ENCODE measurements at places on chromosomes 11 and 22.

DNA sequence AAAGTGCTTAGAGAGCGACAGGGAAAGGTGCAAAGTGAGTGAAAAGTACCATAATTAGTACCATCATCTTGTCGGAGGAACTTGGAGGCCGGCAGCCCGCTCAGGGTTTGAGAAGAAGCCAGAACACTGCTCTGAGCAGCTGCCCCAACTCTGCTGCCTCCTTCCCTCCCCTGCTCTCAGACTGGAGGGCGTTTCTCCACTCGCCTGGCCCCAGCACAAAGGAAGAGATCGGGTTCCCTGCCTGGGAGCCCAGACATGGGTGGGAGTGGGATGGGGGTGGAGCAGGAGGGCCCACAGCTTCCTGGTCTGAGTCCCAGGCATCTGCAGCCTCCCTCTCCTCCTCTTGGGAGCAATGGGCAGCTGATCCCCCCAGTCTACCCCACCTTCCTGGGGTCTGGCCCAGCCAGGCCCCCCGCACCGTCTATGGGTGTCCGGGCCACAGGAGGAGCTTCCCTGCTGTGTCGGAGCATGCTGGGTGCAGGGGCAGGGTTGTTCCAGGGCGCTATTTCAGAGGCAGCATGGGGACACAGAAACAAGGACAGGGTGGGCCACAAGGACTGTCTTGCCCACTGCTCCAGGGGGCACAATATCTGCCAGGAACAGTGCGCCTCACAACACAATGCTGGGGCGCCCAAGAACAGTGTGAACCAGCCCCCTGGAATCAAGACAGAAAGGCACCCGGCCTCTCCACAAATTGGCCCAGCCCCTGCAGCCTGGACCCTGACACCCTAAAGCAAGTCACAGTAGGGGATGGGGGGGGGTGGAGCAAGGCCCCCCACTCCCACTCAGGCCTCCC is 4.8 kb downstream of the LIF start:
- no peak for DNase-seq

- no peak for DNase-seq
These were observed 32.2 kb downstream of the PARVA start for GRCh38 chr11:12409621-12410005.

GRCh38 chr11:33987975-33988580 is 63.5 kb upstream of the CAPRIN1 start:
- peak; percentile 30 for DNase-seq

GRCh38 chr22:43901976-43902643 is 10.3 kb upstream of the PNPLA5 start:
- DNase-seq: no peak

DNA sequence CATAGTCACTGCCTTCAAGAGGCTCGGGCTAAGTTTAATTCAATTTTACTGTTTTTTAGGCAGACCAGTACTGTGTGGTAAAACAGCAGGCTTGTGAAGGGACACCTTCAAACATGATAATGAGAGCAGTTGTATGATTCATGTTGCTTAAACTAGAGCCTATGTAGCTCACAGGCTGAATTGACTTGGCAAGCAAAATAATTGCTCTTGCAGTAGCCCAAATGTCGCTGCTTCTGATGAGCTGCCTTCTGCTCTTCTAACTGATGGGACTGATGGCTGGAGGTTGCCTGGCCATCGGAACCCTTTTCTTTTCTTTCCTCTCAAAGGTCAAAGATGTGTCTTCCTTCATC is 137.6 kb downstream of the MAML2 start:
- no peak for DNase-seq

DNA sequence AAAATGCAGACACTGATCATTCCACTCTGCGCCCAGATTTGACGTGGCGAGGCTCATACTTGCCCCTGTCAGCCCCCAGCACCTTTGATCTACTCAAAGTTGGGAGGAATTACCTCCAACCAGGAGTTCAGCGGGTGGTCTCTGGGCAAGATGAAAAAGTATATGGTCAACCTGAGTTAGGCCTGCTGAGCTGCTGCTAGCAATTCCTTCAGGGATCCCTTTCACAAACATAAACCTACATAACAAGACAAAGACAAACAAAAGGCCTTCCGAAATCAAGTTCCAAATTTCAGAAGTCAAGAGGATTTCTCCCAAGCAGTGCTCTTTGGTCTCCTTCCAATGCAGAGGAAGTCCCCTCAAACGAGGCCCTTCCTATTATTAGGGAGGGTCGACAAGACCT is 20.8 kb downstream of the CLDN5 start:
- DNase-seq: no peak

DNA sequence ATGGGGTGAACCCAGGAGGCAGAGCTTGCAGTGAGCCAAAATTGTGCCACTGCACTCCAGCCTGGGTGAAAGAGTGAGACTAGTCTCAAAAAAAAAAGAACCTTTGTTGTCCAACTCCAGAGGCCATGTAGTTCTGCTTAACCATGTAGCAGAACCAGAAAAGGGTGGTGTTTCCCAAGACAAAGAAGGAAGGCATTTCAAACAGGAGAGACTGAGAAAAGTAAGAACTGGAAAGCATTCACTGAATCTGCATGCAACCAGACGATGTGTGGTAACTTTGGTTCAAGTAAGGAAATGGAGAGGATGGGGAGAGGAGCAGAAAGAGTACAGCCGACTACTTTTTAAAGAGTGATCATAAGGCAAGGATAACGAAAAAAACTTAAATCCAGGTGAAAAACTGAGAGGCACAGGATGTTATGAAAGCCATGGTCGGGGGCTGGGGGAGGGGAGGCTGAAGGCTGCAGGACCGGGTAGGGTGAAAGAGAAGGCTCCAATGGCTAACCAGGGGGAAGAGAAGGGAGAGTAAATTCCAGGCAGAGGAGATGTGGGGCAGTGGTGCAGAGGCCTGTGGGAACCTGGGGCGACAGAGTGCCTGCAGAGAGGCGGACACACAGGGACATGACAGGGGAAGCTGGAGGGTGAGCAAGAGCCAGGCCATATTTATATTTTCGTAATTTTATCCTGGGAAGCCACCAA is 48.8 kb downstream of the MAPK1 start:
- no peak for DNase-seq

DNA sequence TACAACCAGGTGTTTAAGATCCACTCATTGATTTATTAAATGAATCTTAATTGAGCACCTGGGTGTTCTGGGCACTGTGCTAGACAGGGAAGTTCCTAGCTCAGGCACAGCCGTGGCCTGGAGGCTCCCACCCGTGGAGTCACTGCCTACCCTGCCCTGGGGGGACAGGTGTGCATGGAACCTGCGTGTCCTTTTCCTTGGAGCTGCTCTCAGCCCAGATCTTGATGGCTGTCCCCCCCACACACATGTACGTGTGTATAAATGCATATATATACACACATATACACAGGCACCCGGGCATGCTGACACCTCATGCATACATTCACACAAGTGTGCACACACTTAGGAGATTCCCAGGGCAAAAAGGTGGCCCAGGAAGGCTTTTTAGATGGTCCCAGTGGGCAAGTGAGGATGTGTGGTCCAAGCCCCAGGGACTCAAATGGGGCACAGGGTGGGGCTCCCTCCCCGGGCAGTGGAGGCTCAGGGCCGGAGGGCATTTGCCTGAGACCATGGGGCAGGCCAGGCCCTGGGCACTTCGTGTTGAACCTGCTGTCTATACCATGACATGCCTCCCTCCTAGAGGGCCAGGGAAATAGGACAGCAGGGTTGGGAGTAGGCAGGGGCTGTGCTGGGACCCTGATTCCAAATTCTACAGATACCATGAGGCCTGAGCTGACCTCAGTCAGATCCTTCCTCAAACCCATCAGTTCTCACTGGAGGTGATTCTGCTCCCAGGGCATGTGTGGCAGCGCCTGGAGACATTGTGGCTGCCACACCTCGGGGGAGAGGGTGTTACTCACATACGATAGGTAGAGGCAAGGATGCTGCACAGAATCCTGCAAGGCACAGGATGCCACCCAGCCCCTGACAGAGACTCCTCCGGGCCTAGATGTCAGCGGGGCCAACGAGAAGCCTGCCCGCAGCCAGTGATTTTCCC is 77.8 kb downstream of the BCR start:
- DNase-seq: no peak

DNA sequence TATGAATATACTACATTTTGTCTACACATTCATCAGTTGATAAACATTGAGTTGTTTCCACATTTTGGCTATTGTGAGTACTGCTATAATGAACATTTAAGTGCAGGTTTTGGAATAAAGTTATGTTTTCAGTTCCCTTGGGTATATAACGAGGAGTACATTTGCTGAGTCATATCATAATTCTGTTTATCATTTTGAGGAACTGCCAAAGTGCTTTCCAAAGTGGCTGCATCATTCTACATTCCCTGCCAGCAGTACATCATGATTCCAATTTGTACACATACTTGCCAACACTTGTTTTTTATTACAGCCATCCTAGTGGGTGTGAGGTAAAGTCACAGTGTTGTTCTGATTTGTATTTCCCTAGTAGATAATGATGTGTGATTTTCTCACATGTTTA is 1458.6 kb upstream of the TENM4 start:
- DNase-seq: no peak

- DNase-seq: no peak
These were observed 28.1 kb upstream of the VPREB1 start for GRCh38 chr22:22216450-22216959.

DNA sequence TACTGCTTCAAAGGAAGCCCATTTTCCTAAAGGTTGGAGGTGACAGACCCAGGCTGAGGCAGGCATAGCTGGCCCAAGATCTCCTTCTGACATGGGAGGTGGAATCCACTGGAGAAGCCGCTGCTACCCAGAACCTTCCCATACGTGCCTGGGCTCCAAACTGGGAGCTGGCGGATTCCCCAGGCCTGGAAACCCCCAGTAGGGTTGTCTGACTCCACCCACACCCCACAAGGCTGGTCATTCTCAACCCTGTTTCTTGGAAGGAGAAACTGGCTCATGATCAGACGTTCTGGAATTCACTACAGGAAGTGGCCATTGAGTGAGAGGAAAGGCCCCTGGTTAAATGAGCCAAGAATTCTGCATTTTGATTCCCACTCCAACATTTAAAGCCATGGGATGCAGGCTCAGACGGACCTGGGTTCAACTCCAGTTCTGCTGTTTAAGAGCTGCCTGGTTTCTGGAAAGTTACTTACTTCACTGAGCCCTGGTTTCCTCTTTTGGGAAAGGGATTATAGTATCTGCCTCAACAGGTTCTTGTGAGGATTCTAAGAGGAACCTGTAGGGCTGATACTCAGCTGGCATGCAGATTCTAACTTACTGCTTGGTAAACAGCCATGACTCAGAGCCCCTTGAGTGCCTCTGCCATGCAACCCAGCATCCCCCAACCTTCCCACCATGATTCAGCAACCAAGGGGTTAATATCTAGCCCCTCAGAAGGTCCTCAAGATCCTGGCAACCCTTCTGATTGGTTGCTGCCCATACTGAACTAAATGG is 19.4 kb upstream of the TSKU start:
- DNase-seq: no peak

- DNase-seq: no peak
These were observed 21.3 kb downstream of the GRIK4 start for GRCh38 chr11:120532832-120533196.

DNA sequence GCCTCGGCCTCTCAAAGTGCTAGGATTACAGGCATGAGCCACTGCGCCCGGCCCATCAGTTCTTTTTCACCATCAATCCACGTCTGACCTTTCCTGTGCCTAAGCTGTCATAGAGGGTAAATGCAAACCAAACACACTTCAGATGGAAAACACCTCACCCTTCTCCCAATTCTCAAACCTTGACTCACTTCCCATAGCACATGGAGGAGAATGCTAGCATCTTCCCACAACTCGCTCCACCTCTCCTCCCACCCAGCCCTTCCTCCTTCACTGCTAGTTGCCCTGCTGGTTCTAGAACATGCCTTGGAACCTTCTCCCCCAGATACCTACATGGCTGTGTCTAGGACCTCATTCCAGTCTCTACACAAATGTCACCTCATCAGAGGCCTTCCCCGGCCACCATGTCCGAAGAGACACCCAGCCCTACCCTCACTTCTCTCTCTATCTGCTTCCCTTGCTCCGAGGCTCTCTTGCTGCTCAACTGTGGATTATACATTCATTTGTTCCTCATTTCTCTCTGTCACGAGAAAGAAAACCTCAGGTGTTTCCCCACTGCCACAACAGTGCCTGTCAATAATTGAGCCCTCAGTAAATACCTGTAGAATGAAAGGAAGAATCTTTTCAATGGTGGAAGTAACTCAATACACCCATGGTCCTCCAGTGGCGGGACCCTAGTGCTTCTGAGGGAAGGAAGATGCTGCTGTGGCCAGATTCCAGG is 21.3 kb upstream of the NCF4 start:
- DNase-seq: no peak

DNA sequence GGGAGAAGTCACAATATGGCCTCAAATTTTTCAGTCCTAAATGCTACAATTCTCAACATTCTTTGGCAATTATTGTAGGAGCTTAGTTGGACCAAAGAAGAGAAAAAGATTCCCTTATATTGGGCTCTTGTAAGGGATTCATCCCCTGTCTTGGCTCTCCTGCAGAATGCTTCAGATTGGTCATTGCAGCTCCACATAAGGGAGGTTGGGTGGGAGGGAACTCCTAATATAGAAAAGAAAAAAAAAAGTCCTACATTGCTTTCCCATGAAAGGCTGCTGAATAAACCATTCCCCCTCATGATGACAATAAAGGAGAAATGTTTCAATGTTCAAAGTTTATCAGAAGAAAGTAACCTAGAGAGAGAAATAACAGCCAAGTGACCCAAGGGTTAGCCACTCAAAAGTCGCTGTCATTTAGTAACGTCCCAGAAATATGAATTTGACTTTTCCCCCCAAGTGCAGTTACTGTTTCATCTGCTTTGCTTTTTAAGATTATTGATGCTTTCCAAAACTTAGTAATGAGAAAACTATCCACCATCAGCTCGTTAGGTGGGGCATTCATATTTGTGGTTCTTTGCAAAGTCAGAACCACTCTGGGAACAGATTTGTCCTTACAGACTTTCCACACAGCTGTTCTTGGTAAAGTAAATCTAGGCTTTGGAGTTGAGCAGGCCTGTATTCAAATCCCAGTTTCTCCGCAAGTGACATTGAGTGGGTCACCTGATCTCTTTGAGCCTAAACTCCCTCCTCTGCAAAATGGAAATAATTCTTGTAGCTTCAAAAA is 5.0 kb upstream of the SLC1A2 start:
- DNase-seq: no peak

GRCh38 chr11:2086239-2087040 is 52.7 kb downstream of the IGF2 start:
- no peak for DNase-seq

DNA sequence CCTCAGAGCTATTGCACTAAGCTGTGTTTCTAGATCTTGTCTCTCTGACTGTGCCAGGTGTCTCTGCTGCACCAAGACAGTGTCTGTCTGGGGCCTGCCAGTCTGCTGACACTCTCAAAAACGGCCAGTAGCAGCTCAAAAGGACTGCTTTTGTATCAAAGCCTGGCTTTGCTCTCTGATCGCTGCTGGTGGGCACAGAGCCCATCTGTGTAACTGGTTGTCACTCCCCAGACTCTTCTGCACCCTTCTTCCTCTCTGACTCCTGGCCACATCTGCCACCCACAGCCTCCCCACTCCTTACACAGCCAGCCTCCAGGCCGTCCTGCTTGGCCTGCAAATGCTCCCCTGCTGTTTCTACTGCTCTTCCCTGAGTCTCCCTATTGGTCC is 26.5 kb downstream of the MED15 start:
- DNase-seq: no peak

- no peak for DNase-seq
These were observed 20.6 kb downstream of the PACSIN2 start for GRCh38 chr22:42994276-42994916.

GRCh38 chr22:18056161-18056666 is 21.6 kb upstream of the PEX26 start:
- DNase-seq: no peak
